ENCODE measurements at places on chromosomes 1 and 21.
A peak's percentile ranks its signal among the peaks of the same experiment; 100 is the strongest.

DNA sequence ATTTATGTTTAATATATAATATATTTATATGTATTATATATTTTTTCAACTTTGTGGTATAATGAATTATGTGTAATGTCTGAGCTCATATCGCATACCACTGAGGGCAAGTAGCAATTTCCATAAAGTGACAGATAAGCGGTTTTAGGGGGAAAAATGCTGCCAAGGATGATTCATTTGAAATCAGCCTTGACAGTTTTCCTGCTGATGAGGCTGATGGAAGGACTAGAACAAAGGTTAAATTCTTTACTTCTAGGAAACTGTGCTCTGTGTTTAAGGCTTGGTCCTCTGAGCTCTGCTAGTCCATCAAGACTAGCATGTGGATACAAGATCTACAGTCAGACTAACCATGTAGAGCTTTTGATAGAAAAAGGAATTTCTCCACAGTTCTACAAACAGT is 19.3 kb upstream of the DDAH1 start:
- DNase-seq, result no peak

DNA sequence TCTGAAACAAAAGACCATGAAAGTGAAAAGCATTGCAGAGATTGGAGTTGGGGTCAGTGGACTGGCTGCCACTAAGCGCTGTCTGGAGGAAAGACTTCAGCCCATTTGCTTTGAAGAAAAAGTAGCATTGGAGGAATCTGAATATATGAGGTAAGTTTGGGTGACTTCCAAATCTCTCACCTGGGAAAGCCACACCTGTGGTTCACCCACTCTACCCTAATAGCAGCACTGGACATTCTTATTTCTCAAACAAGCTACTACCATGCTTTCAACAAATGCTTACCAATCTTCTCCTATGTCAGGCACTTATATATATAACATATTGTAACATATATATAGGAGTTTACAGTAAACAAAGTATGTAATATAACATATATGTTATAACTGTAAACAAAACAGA is 76.0 kb upstream of the POGK start:
- no peak for DNase-seq

GRCh38 chr1:11546456-11546855 is 67.5 kb downstream of the DISP3 start:
- DNase-seq, result no peak

DNA sequence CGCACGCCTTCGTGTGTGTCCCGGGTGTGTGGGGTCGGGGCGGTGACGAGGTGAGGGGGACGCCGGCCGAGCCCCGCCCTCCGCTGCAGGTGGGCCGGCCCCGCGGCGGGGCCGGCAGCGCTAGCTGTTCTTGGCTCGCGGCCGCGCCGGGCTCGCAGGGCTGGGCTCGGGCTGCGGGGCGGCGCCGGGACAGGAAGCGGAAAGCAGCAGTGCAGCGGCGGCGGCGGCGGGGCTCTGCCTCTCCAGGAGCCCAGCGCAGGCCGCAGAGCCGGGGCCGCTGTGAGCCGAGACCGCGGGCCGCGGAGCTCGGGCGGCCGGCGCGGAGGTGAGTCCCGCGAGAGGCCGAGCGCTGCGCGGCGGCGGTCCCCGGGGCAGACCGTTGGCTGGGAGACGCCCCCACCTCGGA is at the start of gene VANGL1:
Gene VANGL1, plus strand, starts transcription at position 209 of the 406 bp plus-strand sequence. CDS start 9,444 bp downstream, outside the sequence.
- peak; percentile 37 for DNase-seq

GRCh38 chr1:16498573-16499413 is 15.3 kb downstream of the RNU1-1 start:
- DNase-seq, result peak; percentile 64

DNA sequence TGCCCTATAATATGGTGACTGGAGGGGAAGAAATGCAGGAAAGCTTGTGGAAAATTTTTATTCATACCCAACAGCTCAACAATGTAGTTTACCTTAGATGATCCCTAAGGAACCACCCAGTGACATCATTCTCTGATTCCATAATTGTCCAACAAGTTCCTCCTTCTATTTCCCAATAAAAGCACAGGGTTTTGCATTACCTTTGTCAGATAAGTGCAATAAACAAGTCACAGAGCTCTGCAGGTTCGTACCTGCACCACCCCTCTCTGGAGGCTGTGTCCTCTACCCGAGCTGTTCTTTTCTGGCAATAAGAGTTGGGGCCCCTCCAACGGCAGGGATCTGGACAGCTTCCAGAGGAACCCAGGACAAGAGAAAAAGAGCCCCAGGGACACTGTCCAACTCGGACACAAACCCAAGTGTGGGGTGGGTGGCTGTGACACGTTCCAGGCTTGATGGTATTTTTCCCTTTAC is 38.8 kb downstream of the RCAN1 start:
- no peak for DNase-seq

GRCh38 chr1:222090103-222090502 is 348.2 kb upstream of the DUSP10 start:
- no peak for DNase-seq

DNA sequence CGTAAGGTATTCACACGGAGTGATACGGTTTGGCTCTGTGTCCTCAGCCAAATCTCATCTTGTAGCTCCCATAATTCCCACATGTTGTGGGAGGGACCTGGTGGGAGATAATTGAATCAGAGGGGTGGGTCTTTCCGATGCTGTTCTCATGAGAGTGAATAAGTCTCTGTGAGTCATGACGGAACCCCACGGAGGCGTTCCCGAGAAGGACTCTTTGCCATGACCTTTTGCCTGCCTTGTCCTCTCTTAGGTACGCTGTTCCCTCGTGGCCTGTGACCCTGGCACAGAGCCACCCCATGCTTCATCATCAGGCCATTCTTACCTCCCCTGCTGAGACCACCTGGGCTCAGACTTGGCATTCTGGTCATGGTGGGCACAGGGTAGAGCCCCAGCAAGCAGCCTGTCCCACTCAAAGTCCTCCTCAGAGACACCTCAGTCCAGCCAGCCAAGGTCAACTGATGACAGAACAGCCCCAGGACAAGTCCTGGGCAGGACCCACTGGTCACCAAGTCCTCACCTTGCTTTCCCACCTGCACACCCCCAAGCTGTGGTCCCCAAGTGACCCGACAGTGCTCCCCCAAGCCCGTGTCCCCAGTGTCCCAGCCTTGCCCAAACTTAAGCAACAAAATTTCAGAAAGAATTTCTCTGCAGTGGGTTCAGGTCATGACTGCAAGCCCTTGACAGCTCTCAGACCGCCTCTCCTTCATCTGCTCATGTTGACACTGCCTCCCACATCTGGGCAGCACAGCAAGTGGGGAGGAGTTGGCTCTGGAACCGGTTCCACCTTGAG is 158.4 kb downstream of the ACTL8 start:
- no peak for DNase-seq

DNA sequence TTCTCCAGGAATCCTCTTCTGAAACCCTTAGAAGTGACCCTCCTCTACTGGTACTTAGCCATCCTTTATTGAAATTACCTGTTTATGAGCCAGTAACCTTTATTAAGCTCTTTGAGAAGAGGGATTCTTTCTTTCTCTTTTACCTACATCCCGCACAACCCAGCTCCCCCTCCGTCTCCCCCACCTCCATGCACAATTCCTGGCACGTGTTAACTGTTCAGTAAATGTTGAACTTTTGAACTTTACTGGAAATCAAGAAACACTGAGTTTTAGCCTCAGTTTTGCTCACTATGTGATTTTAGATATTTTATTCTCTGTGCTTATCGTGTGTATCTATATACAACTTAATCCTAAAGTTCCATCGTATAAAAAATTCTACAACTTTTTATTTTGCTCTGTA is 1.8 kb downstream of the TMED5 start:
- no peak for DNase-seq

DNA sequence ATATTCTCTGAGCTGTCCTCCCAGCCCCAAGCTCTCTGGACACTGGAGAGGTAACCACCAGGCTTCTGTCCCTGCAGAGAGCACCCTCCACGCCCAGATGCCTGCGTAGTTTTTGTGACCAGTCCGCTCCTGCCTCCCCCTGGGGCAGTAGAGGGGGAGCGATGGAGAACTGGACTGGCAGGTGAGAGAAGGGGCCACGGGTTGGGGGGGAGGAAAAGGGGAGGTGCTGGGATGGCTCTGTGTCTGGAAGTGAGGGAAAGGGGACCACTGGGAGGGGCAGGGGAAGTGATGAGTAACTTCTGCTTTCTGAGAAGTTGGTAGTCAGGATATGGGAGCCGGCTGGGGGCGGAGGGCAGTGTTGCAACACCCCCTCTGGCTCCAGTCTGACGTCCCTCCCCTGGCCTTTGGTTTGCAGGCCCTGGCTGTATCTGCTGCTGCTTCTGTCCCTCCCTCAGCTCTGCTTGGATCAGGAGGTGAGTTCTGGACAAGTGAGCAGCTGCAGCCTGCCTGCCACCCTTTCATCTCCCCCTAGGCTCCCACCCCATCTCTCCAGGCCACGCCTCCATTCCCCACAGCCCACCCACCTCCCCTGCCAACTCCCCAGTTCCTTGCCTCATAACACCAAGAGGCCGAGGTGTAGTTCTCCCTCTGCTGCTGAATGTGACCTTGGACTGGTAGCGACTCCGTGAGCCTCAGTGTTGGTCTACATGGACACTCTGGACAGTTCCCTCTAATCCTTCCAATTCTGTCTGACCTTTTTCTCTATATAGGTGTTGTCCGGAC is 3.1 kb downstream of the ADAMTSL4 start:
- DNase-seq, result no peak

DNA sequence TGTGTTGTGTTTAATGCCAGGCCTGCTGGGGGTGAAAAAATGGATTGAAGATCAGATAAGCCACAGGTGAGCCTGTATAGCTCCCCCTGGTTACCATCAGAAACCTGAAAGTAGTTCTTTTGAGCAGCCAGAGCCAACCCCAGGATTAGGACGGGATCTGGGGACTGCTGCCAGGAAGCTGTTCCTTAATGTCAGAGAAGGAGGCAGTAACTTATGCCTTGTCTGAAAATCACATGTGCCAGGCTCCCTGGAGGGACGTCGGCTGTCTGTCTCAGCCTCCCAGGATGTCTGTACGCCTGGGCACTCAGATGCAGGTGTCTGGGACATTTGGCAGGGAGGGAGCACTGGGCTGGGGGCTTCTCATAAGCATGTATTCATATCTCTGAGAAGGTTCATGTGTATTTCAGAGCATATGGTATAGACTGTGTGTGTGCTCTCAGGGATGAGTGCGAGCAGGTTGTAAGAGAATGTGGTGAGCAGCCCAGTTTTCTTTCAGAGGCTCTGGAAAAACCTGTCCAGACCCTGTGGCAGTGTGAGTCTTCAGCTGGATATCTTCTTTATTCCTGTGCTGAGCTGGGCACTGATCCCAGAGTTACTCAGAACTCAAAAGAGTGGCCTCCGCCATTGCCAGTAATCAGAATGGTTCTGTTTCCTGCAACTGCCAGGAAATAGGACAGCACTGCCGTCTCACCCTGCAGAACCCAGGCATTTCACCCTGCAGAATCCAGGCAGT is 2.8 kb downstream of the FAM43B start:
- DNase-seq, result no peak

DNA sequence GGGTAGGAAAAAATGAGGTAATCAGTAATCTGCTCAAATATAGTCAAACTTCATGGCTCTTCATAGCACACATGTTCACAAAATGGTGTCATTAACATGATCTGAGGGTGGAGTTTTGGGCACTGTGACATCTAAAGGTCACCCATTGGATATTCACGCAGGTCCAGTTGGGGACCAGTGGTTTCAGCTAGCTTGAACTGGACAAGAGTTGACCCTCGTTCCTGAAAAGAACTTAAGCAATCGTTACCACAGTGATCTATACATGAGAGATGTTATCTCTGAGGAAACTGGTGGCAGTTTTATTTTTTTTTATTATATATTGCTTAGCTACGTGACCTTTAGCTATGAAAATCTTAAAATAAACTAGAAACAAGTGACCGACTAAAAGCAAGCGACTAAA is 3.0 kb upstream of the OR2C3 start:
- DNase-seq, result no peak

- DNase-seq, result no peak
Measured at GRCh38 chr21:26448751-26449150, 124.3 kb downstream of the CYYR1 start.

- DNase-seq, result no peak
Measured at GRCh38 chr21:15667819-15668218, 62.0 kb upstream of the USP25 start.

- no peak for DNase-seq
Measured at GRCh38 chr1:214224611-214225354, 56.2 kb upstream of the SMYD2 start.

DNA sequence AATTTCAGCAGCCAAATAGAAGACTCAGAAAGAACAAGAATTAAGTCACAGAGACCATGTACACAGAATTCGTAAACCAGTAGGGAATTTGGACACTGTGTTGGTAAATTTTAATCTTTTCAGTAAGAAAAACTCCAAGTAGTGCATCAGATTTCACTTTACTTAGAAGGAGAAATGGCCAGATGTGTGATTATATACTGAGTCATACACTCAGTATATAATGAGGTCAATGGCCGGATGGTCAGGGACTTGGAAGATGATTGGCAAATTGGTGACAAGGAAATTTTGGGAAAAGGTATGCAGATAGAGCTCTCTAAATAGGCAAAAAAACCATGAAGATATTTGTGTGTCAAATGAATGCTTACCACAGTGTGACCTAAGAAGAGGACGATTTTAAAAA is 399.8 kb upstream of the LRRC7 start:
- no peak for DNase-seq

DNA sequence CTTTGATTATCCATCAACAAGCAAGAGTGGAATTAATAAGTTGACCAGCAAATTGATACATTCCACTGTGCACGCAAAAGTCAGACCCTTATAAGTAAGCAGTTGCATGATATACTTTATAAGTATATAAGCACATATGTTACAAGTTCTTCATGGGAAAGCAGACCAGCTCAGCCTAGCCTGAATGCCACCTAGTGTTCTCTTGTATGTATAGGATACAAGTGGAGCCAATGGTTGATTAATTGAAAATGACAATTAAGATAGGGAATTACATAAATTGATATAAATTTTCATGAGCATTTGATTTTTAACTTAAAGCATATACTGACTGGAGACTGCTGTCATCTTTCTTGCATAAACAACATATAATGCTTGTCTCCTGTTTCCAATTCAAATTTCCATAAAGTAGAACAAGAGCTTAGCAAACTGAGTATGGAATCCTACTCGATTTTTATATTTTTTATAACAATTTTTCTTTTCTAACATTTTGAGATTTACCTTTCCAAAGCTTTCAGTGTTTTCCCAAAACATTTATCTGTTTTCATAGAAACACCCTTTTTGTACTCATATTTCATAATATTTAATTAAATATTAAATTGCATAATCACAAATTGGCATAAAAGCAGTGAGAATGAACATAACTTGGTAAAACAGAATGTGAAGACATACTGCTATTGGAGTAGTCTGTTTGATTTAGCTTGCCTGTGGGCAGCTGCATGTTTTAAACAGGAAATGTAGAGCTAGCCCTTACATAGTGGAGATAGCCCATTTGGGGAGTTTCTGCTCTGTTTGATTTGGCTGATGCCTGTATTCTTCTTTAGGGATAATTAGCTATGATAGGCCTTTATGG is 62.8 kb downstream of the MAGI3 start:
- DNase-seq, result no peak

GRCh38 chr1:172723251-172723650 is 64.3 kb downstream of the FASLG start:
- DNase-seq, result no peak

GRCh38 chr1:47840393-47841190 is 156.6 kb downstream of the TRABD2B start:
- DNase-seq, result no peak

GRCh38 chr1:105072850-105073249 is 1323.2 kb downstream of the AMY1C start:
- no peak for DNase-seq

- DNase-seq, result no peak
Measured at GRCh38 chr1:86787621-86788020, 83.2 kb downstream of the SH3GLB1 start.

- DNase-seq, result no peak
Measured at GRCh38 chr1:42848823-42849537, 2.6 kb downstream of the ZNF691 start.

GRCh38 chr1:87497380-87498203 is 168.9 kb downstream of the LMO4 start:
- DNase-seq, result no peak
